Brain pericyte (primary cell): ENCODE measurements at places on chromosomes 16 and 17.

DNA sequence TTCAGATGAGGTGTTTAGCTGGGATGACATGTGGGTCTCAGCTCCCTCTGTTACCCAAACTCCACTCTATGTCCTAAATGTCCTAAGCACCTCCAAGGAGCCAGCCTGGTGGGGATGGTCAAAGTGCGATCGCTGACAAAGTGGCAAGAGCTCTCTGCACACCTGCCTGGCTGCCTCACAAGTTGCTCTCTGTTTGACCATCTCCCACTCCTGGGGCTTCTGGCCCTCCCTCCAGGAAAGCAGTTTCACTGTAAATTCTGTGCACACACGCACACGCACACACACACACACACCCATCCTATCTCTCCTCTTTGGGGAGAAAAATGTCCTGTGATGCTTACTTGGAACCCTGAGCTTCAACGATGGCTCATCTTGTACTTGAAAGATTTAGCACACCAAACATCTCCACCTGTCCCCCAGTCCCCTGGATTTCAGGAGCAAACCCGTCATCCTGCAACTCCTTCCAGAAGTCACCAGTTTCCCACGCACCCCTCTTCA lies 1.7 kb downstream of the PITPNA start:
- no peak for DNase-seq

GRCh38 chr17:64984181-64984580 lies 64.9 kb upstream of the LRRC37A3 start:
- no peak for DNase-seq

DNA sequence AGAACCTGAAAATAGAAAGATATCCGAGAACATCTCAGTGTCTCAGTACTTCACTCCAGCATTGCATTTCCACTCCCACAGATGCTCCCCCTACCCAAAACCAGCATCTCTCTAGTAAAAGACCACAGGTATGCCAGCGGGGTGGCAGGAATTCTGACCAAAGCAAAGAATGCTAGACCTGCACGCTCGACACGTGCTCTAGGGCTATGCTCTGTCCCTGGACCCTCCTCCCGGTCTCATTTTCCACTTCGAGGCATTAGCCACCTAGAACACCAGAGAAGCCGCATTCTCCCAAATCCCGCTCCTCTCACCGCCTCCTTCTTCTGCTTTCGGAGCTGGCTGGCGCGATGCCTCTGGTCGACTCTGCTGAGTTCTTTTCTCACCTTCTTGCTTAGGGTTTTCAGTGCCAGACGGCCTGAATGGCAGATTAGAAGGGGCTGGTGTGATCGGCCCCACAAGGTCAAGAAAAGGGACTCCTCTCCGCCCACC lies 487 bp downstream of the TSR1 start:
- no peak for DNase-seq

DNA sequence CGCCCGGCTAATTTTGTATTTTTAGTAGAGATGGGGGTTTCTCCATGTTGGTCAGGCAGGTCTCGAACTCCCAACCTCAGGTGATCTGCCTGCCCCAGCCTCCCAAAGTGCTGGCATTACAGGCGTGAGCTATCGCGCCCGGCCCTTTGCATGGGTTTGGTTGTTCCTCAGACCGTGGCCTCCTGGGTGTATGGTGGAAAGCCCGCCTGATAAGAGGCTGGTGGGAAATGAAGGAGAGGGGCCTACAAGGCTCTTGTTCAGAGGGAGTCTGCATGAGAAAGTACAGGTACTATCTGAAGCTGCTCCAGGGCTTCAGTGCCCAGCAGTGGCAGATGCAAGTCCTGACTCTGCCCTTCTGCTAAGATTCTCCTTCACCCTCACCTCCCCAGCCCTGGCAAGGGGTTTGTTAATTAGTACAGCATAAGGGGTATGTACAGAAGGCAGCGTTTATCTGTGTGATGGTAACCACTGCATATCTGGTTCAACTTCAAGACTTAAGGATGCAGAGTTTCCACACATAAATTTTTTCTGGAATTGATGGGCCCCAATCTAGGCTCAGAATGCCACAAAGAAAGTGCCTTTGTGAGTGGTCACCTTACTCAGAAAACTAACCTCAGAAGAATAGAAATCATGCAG lies 24.2 kb downstream of the GRB7 start:
- no peak for DNase-seq

- DNase-seq = no peak
These were observed 77.1 kb downstream of the ELAC2 start for GRCh38 chr17:12940699-12941098.

- no peak for DNase-seq
These were observed 11.1 kb downstream of the IL4R start for GRCh38 chr16:27324851-27325301.

DNA sequence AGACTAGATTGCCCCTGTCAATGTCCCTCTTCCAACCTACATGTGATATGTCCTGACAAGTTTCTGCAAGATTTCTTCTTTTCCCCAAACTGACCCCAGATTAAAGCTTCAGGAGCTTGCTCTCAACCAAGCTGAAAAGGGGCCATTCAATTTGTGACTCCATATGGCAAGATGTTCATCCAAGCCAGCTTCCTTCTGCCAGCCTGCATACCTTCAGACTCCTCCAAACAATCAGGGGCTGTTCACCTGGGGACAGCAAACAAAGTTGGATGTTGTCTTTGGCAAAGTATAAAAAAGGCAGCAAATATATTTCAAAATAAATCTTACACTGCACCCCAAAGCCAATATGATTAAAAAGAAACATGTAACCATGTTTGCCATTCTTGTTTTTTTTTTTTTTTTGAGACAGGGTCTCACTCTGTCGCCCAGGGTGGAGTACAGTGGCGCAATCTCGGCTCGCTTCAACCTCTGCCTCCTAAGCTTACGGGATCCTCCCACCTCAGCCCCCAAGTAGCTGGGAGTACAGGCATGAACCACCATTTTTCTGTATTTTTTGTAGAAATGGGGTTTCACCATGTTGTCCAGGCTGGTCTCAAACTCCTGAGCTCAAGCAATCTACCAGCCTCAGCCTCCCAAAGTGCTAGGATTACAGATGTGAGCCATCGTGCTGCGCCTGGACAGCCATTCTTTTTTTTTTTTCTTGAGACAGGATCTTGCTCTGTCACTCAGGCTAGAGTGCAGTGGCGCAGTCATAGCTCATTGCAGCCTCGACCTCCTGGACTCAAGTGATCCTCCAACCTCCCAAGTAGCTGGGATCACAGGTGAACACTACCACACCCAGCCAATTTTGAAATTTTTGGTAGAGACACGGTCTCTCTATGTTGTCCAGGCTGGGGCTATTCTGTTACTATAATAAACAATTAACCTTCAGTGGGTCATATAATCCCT lies 50.0 kb upstream of the AKAP1 start:
- DNase-seq = no peak

DNA sequence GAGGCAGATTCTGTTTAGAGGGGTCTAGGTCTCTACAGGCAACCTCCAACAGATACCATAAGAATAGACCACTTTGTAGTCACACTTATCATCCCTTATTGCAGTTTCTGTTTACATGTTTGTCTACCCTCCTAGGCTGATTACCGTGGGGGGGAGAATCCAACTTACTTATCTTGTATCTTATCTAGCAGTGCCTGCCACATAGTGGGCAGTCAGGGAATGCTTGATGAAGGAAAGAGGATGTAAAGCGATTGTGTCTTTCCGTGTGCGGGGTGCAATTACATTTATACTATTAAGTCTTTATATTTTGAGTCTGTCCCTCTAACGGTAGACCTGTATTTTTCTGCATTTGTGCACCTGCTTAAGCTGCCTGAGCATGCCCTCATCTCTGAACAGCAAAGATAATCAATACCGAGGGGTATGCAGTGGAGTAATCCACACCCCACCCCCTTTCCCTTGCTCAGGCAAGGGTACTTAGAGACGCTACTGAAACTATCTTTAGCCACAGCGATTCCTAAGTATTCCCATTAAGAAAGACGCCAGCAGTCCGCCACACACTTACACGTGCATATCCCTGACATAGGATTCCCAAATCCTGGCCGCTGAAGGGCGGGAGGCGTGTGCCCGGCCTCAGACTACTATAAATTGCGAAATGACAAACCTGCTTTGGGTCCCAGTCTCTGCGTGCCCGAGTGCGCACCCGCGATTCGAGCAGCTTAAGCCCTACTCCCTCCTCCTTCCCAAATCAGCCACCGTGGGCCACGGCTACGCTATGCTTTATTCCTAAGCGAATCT lies 635 bp upstream of the AATF start:
- no peak for DNase-seq

GRCh38 chr16:66130296-66130905 lies 236.1 kb upstream of the CDH5 start:
- DNase-seq = no peak

- no peak for DNase-seq
These were observed 141.8 kb downstream of the CMIP start for GRCh38 chr16:81586417-81586816.

GRCh38 chr17:45440161-45440778 lies 7.6 kb upstream of the ARHGAP27 start:
- no peak for DNase-seq

GRCh38 chr17:83084621-83085056 lies 5.2 kb downstream of the METRNL start:
- no peak for DNase-seq

GRCh38 chr17:66791347-66791746 lies 43.6 kb upstream of the CACNG5 start:
- DNase-seq = no peak

DNA sequence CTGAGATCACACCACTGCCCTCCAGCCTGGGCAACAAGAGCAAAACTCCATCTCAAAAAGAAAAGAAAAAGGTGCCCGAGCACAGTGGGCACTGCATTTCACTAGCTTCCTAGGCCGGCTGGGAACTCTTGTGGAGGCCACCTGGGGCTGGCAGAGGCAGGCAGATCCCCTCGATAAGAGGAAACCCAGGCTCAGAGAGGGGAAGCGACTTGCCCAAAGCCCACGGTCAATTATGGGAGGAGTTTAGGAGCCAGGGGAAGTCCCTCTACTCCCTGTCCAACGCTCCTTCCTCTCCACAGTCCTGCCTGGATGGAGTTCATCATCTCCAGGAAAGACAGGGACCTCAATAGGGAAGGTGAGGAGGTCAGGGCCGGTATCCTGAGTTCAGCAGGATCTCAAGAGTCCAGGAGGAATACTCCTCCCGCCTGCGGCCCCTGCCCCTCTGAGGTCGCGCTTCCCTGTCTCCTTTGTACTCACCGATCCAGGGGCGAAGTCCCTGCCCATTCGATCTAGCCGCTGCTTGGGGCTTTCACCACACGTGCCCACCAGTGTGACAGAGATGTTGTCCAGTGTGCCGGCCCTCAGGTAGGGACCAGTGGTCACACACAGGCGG lies 841 bp downstream of the ALOXE3 start:
- DNase-seq = no peak

- DNase-seq = peak; percentile 47
These were observed 9.9 kb downstream of the ZDHHC1 start for GRCh38 chr16:67406111-67406971.

GRCh38 chr17:37741341-37742115 lies 3.3 kb downstream of the HNF1B start:
- DNase-seq = no peak

- no peak for DNase-seq
These were observed 38.3 kb downstream of the TBX4 start for GRCh38 chr17:61490540-61490975.

GRCh38 chr17:79027274-79027924 lies 3.4 kb downstream of the C1QTNF1 start:
- DNase-seq = no peak

- DNase-seq = no peak
These were observed 201.5 kb downstream of the C16orf95 start for GRCh38 chr16:87115646-87116045.

DNA sequence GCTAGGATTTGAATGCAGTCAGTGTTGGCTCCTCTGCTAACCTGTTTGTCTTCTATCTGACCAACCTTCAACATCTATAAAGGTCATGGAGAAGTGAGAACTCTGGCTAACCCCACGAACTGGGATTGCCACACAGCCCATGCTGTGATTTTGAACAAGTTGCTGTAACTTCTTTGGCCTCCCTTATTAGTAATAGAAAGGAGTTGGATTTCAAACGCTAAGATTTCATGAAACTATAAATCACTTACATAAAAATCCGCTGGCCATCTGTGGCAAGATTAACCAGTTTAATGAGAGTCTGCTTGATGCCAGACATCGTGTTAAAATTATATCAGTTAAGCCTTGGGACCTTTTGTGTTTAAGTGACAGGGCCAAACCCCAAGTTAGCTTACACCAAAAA lies 53.4 kb downstream of the HSD17B2 start:
- DNase-seq = no peak

GRCh38 chr16:70805380-70805779 lies 4.4 kb upstream of the VAC14 start:
- DNase-seq = no peak

DNA sequence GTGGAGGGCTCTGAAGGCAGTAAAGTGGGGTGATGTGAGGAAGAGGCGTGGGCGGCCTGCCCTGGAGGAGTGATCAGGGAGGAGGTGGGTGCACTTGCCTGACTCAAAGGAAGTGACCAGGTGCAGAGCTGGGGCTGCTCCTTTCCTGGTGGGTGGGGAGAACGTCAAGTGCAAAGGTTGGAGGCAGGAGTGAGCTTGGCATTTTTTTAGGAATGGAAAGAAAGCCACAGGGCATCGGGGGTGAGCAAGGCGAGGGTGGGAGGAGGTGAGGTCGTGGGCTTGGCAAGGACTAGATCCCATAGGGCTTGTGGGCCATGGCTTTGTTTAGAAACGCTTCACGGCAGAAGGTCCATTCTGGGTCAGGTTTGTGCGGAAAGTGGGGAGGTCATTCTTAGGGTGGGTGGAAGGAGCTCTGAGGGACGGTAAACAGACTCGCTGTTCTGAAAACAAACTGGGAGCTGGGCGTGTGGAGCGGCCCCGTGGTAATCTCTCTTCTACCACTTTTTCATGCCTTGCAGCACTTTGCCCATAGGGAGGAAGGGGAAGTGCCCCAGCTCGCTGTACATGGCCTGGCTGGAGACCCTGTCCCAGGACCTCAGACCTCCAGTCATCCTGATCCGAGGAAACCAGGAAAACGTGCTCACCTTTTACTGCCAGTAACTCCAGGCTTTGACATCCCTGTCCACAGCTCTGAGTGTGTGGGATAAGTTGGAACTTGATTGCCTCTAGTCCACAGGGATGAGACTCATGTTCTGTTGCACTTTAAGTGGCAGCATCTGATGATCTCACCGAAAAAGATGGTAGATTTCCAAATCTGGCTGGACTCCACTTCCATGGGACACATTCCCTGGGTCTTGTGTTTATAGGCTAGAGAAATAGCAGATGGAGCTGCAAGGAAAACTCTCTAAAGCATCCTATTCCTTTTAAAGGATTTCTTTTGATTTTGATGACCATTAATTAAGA lies 18.9 kb upstream of the HERPUD1 start:
- no peak for DNase-seq

DNA sequence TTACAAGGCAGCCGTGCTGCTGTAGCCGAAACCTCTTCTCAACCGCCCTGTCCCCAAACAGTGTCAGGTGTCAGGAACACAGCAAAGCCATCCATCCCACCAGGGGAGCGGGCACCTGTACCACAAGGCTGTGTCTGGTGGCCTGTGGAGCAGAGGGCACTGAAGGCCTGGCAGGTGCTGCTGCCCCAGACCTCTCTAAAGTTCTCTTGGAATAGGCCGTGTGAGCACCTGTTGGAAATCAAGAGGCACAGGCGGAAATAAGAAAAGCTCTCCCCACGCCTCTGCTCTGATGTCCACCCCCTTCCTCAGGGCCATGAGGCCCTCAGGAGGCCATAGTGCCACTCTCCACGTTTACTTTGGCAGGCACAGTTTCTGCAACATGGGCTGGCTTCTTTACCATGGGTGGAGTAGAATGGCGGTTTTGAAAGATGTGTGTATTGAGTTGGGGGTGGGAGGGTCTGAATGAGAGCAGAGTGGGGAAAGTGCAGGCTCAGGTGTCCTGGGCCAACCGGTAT lies 99.9 kb upstream of the ZNF750 start:
- no peak for DNase-seq
